ENCODE measurements at places on chromosomes 5 and 9. TPM values are rescaled to one million over a fixed set of nuclear protein-coding genes. Genes with fewer than 3 reads are reported as not detected.

The ZNF879 gene
- total RNA-seq: 4.6 TPM

The DIAPH1 gene
- total RNA-seq: 36.6 TPM

The OBP2B gene
- total RNA-seq: not detected

The PRRC1 gene
- total RNA-seq: 22.2 TPM

The SPINK5 gene
- 0.22 TPM for total RNA-seq

The ANKRD18B gene
- 0.89 TPM for total RNA-seq

DNA sequence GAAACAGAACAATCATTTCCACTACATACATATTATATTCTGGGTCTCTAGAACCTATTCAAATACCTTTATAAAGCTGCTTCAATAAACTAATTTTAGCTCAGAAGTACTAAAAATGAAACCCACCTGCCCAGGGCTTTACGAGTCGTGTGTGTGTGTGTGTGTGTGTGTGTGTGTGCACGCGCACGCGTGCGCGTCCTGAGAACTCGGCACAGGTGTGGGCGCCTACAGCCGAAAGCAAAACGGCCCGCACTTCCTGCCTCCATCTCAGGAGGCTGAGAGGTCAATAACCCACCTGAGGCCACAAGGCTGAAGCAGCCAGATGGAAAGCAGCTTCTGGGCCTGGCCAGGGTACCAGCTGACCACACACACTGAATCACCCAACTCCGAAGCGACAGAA lies 3.0 kb downstream of the CLPTM1L start:
- DNase-seq: peak; percentile 13

- no peak for DNase-seq
Measured at GRCh38 chr9:33815781-33816180, 1.2 kb upstream of the UBE2R2 start.

DNA sequence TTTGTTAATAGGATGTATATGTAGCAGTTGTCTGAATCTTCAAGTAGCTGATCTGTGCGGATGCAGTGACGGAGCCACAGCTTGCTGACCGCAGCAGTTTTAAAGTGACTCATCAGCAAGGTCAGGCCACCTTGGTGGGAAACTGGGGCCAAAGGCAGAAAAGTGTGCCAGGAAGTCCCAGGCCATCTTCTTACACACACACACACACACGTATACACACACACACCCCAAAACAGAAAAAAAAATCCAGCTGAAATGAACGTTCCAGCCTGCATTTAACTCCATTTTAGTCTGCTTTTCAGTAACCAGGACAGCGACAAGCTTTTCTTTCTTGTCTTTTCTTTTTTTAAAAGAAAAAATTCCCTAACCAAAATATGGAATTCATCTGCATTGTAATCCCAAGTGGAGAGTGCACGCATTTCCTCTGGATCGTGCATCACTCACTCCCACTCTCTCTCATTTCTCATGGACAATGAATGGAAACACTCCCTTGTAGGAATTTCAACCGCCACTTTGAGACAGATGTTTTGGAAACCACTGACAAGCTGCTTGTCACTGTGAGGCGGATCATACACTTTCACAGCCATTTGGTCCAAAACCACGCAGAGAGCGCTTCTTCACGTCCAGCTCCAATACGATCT lies 103.9 kb downstream of the LHFPL2 start:
- DNase-seq: no peak

- peak; percentile 17 for DNase-seq
Measured at GRCh38 chr9:115921301-115921700, 232.3 kb upstream of the PAPPA start.

- DNase-seq: no peak
Measured at GRCh38 chr5:135392256-135392655, 6.8 kb downstream of the MACROH2A1 start.

- DNase-seq: no peak
Measured at GRCh38 chr5:131719564-131719963, 77.3 kb downstream of the FNIP1 start.

DNA sequence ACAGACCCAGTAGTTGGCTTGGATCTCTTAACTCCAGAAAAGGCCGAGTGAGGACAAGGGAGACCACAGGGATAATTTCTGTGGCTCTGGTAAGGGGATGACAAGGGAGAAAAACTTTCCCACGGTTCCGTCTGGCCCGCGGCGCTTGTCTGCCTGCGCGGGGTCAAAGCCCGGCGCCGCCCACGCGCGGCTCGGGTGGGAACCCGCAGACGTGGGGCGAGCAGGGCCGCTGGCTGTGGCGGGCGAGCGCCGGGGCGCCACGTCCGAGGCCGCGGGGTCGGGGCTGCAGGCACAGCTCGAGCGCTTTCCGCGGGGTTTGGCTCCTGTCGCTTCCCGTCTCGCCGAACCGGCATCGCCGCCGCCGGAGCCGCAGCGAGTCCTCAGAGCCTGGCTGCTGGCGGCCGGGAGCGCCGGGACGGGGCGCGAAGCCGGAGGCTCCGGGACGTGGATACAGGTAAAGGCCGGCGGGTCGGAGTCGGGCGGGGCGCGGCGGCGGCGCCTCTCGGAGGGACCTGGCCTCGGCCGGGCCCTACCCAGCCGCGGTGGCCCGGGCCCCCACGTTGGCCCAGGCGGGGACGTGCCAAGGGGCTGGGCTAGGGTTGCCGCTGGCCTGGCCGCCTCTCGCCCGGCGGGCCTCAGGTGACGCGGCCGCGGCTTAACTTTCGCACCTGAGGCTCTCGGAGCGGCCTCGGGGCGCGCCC lies at the start of gene RNF180:
RNF180 (plus strand) TSS at position 344 of the 701 bp plus-strand sequence. CDS start 34,965 bp downstream, outside the sequence.
- DNase-seq: peak; percentile 78

DNA sequence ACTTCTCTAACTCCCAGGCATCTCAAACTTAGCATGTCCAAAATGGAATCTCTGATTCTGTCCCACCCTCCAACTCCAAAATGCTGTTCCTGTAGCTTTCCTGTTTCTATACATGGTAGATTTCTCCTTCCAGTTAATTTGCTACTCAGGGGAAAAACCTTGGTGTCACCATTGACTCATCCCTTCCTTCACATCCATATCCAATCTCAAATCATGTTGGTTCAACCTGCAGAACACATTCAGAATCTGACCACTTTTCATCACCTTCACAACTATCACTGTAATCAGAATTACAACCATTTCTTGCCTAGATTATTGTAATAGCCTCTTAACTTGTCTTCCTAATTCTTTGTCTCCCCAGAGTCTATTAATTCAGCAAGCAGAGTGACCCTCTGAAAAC lies 10.8 kb downstream of the RIOK2 start:
- no peak for DNase-seq

- no peak for DNase-seq
Measured at GRCh38 chr5:82359272-82359671, 81.1 kb upstream of the RPS23 start.

GRCh38 chr9:86860006-86860405 lies 87.3 kb downstream of the GAS1 start:
- DNase-seq: no peak

DNA sequence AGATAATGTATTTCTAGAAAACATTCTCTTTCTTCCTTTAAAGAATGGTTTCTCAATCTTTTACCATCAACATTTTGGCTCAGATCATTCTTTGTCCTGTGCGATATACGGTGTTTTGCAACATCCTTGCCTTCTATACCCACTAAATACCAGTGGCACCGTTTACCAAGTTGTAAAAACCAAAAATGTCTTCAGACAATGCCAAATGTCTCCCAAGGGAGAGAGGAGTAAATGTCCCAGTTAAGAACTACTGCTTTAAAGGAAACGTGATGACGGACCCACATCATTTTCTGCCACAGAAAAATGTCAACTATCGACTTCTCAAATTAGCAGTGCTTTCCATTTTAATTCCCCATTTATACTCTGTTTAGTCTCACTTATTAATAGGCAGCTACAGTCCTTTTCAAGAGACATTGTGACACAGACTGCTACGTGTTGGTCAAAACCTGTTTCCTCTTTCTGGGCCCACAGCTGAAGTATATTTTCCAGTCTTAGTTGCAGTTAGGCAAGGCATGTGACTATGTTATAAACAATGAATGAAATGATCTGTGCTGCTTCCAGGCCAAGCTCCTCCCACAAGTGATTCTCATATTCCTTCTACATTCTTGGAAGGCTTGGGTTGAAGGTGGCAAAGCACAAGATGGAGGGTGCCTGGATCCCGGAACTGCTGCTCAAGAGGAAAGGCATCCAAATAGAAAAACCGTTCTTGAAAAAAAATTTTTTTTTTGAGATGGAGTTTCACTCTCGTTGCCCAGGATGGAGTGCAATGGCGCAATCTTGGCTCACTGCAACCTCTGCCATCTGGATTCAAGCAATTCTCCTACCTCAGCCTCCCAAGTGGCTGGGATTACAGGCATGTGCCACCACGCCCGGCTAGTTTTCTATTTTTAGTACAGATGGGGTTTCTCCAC lies 8.8 kb downstream of the PRXL2C start:
- DNase-seq: no peak

DNA sequence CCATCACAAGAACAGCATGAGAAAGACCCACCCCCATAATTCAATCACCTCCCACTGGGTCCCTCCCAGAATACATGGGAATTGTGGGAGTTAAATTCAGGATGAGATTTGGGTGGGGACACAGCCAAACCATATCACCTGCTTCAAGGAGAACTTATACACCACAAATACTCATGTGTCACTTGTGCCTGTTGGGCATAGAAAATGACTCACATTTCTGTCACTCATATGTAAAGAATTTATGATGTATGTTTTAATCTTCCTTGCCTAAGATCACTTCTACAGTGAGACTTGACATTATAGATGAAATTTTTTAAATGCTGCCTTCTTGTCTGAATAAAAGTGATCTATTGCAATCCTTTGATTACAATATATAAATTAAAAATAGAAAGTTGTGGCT lies 23.0 kb upstream of the PRDM6 start:
- DNase-seq: no peak

DNA sequence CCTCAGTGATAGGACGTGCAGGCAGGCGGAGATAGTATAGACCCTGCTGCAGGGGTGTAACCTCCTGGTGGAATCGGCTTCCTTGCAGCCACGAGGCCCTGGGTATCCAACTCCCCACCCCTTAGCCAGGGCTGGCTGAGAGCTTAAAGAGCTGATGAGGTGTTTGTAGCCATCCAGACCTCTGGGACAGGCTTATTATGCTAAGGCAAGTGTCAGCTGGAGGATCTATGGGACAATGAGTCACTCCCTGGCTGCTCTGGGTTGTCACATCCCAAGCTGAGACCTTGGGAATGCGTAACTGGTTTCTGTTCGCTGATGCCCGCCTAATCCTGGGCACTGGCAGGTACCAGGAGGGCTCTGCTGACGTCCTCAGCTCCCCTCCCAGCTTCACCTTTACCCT lies 38.9 kb downstream of the DAB2IP start:
- no peak for DNase-seq

GRCh38 chr5:180799194-180799593 lies 3.4 kb downstream of the MGAT1 start:
- DNase-seq: no peak

DNA sequence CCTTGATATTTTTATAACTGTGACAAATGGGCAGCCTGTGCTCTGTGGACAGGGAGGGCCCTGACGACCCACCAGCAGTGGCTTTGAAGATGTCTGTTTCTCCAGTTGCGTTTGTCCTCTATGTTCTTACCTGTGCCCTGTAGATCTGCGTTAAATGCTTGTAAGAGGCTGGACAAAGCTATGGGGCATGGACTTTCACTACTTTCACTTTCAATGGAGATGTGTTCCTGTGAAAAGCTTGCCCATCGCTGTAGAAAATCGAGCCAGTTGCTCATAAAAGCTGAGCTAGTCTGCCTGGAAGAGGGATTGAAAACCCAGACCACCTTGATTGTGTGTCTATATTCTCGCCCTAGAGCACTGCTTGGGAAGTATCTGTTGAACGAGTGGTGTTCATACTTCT lies 74.1 kb downstream of the PSAT1 start:
- no peak for DNase-seq

- DNase-seq: no peak
Measured at GRCh38 chr5:131684051-131684450, 49.0 kb upstream of the RAPGEF6 start.

DNA sequence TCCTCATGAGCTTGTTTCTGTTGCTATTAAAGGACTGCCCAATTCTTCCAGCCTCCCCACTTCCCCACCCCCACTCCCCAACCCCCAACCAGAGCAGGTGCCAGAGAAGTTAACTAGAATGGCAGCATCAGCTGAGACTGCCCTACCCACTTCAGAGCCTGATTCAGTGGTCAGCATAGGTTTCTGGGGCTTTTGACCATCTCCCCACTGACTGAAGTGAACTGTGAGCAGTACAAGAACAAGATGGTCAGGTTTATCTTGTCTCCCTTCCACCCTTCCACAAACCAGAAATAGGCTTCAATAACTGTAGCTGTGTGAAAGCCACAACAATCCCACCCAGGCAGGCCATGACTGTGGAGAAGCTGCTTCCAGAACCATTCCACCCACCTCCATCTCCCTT lies 289.4 kb upstream of the SLC24A2 start:
- no peak for DNase-seq

GRCh38 chr9:122562134-122562760 lies 9.3 kb downstream of the OR1N2 start:
- no peak for DNase-seq

DNA sequence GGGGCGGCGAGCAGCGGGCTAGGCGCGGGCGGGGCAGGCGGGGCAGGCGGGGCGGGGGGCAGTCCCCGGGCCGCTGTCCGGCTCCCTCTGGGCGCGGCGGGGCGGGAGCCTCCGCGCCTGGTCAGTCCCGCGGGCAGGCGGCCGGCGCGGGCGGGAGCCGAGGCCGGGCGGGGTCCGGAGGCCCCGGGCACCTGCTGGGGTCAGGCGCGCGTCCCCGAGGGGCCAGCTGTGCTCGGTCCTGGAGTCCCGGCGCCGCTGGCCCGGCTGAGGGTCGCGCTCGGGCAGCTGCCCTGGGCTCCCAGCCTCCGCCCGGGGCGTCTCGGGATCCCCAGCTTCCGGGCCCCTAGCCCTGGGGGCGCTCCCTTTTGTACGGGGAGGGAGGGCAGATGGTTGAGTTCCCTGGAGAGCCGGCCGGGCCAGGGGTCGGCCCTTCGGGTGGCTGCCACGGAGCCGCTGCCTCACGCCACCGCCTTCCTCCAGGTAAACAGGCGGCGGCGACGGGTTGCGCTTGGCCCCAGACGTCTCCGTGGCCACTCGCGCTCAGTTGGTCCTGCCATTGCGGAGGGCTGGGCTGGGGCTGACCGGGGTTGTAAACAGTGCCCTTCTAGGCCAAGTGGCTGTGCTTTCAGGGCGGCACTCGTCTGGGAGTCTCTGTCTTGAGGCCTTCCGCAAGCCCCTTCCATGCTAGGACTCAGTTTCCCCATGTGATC lies 473 bp downstream of the ZBTB34 start:
- DNase-seq: peak; percentile 49

DNA sequence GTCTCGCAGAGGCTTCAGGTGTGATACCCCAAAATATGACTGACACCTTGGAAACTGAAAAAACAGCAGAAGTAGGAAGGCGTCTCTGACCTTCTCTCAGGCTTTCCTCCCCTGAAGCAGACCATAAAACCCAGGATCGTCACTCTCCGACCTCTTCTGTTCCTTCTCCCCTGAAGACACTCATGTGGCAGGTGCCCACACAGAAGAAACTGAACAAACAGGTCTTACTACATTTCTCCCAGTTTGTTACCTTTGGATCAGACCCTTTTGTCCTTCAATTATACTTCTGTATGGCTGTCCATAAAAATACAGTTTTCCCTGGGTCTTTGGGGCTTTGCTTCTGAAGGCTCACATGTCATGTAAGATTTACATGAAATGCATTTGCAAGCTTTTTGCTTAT lies 10.3 kb upstream of the PRUNE2 start:
- DNase-seq: no peak

GRCh38 chr9:93182572-93182971 lies 1.4 kb upstream of the WNK2 start:
- peak; percentile 71 for DNase-seq

GRCh38 chr9:68998812-68999211 lies 15.1 kb downstream of the PRKACG start:
- DNase-seq: no peak

All from left ventricle myocardium superior (tissue), 1 donor.